ENCODE measurements at places on chromosomes 16 and 17.

GRCh38 chr16:4651827-4652226, 27.2 kb downstream of the MGRN1 start:
- DNase-seq, result no peak

GRCh38 chr16:10922328-10923145, 19.7 kb downstream of the DEXI start:
- no peak for DNase-seq

DNA sequence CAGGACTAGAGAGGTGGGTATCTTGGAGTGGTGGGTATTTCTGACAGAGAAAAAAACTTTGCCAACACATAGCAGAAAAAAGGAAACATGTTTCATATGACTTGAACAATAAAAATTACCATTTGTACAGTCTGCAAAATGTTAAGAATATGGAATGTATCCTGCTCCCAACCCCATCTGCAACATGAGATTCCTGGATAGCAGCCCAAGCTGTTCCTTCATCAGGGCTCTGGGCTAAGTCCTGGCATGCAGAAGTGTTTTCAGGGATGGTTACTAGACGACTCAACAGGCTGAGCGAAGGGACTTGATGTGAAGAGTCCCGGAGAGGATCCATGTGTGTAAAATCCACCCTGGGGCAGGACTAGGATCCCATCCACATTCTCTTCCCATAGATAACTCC, 121.0 kb upstream of the IRX3 start:
- DNase-seq, result no peak

- no peak for DNase-seq
Observed at GRCh38 chr17:48588074-48588415, 2.0 kb downstream of the HOXB3 start.

DNA sequence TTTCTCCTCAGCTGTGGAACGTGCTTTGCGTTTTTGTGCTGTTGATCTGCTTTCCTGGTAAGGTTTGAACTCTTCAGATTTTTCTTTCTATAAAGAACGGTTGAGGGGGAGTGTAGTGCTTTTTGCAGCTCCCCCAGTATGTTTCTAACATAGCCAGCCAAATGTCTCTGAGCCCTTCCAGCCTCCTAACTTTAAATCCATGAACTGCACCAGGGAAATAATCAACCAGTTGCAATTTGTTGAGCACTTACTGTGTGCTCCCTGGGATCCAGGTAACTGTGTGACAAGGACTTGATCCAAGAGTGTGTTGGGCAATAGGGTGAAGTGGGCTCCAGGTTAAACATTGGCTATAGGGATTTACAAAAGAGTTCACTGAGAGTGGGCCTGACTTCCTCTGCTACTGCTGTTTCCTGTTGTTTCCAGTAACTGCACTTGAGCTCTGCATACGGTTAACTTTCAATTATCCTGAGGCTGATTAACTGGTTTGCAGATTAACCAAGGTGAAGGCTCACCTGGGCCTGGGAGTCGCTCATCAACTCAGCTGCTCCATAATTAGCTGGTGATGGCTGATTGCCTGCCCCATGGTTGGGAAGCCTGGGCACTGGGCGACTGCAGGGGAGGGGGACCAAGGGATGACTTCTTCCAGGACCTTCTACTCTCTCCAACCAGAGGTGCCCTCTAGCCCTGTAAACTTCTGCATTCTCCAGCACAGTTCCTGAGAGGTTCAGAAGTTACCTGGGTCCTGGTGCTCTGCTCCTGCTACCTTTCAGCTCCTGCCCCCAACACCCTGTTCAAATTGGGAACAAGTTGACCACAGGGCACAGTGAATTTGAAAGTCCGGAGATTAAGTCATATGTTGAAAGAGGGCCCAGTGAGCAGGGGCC, 19.5 kb downstream of the HLF start:
- DNase-seq, result no peak

DNA sequence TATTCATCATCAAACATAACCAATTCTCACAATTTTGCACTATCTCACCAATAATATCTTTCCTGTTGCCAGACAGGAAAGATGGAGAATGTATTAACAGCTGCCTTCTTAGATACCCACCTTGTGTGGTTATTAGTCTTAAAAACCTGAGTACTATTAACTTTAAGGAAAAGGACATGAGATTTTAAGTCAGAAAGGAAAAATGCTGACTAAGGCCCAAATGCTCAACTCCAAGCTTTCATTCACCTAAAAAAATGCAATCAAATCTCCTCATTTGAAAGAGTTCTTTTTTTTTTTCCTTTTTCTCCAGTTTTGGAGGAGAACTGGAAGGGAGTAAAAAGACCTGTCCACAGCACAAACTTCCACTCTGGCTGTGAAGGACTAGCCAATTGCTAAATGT, 61.3 kb upstream of the PHOSPHO1 start:
- no peak for DNase-seq

DNA sequence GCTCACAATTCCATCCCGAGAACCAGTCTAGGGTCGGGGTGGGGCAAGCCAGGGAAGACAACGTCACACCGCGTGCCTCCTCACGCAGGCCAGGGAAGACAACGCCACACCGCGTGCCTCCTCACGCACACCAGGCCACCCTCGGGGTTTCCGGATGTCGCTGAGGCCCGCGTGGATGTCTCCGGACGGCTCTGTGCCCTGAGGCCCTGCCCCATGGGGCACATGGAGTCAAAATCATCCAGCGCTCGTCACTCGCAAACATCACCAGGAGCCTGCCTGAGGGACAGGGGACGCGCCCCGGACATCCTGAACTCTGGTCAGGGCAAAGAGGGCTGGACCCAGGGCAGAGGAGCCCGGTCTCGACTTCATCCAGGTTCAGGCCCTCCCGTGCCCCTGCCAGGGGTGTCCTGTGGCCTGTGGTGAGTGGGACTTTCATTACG, 3.7 kb downstream of the TMEM204 start:
- DNase-seq, result no peak

DNA sequence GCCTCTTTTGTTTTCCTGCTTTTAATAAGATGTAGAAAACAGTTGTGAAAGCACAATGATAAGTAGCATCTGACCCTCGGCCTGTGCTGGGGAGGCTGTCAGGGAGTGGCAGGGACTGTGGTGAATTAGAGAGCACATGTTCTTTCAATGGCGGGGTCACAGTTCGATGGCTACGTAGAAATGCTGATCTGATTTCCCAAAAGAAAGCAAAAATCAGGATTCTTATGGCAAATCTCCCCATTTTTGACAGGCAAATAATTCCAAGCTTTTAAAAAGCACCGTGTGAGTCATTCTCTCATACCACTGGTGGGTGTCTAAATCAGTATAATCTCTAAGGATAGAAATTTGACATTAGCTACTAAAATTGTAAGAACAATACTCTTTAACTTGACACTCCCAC, 4.2 kb upstream of the MAPK7 start:
- no peak for DNase-seq

DNA sequence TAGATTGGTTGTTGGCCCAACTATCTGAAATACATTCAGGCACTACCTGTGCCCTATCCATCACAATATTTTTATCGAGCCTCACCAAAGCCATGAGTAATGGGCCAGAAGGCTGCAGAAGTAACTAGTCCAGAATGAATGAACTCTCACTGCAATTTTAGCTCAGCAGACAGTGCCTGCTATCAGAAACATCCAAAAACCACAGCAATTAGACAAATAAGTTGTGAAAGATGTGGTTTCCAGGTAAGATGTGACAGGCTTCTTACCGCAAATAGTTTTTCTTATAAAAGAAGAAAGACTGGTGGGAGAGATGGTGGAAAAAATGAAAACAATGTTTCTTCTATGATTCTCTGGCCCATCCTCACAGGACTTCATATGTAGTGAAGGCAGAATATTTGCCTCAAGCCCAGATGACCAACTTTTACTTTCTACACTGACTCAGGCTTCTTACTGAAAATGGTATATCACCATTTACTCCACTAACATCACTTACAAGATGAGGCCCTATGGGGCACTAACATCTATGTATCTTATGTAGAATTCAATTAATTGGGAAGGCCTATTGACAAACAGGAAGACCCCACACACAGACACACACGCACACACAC, 9.8 kb upstream of the RFFL start:
- DNase-seq, result no peak

- no peak for DNase-seq
Observed at GRCh38 chr16:31713945-31714902, 159.4 kb upstream of the ZNF267 start.

GRCh38 chr16:84088695-84089395, 27.9 kb downstream of the MBTPS1 start:
- DNase-seq, result no peak

DNA sequence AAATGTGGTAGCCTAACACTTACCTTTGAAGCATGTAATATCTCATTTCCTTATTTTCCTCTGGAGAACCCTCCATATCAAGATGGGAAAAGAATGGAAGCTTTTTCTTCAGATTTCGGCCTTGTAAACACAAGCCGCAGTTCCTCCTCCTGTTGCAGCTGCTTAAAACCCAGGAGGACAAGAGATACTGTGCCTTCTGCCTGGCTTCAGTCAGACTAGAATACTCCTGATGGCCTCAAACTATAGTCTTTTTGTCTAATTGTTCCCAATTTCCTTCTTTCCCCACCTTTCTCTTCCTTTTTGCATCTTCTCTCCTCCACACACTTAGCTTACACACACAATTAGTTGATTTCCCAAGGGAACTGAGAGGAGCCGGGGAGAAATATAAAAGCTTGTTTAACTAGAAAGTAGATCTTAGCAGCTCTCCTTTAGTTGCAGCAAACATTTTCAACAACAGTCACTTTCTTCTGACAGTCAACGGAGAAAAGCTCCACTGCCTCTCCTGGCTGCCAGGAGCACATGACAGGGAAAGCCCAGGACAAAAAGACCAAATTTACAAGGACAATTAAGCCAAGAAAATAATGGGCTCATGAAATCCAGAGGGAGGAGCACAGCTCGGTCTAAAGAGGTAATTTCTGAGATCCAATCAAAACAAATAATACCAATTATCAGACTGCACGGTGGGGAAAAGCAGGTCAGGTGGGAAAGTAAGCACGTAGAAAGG, 76.4 kb upstream of the C17orf78 start:
- DNase-seq, result peak; percentile 13

DNA sequence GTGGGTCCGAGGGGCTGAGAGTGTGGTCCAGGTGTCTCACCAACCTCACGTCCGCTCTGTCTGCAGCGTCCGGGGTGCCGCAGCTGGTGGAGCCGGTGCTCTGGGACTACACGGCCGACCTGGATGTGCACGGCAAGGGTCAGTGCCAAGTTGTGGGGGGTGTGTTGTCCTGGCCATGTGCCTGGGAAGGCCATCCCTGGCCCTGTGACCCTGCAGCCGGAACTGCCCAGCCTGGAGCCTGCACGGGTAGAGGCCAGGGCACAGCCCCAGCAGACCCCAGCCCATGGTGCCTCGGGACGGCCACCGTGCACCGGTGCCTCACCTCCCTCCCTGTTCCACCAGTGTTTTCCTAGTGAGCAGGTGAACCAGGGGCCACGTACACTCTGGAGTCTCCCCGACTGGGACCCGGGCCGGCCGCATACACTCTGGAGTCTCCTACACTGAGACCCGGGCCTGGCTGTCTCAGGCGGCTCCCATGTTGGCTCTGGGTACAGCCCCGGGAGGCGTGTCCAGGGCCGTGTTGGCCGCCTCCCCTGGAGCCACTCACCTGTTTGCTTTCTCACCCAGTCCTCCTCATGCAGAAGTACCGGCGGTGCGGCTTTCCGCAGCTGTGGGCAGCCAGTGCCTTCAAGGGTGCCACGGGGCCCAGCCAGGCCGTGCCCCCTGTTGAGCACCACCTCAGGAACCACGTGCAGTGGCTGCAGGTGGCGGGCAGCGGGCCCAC, 13.8 kb downstream of the CYBC1 start:
- no peak for DNase-seq

- DNase-seq, result no peak
Observed at GRCh38 chr16:22627043-22627442, 116.4 kb downstream of the NPIPB5 start.

DNA sequence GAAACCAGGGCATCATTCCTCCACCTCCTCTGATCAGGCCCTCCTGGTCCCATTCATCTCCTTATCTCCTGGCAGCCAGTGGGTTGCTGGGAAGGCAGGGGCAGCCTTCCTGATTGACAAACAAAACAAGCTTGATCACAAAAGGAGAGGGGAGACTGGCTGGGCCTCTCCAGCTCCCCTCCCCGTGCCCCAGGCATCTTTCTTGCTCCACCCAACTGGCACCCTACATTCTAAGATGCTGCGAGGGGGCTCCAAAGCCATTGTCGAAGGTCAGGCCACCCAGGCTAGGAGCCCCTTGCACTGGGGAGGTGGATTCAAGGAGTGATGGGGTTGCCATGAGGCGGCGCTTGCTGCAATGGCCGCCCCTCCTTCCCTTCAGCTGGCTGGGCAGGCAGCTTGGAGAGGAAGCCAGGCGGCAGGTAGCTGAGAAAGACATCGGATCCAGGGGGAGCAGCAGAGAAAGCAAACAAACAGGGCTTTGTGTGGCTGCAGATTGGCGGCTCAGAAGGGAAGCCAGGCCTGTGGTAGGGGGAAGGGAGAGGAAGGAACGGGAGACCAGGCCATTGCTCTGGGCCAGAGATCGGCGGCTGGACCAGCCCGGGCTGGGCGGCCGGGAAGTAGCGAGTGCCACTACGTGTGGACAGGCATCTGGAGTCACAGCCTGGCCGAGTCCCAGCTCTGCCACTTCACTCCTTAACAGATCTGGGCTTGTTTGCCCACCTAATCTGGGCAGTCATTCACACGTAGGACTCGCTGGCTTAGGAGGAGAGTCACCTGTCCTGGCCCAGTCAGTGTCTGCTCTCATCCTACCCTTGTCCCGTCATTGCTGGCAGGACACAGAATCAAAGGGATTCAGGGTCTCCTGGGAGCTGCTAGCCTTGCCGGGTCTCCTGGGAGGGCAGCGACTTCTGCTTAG, 12.3 kb downstream of the RAI1 start:
- peak; percentile 79 for DNase-seq

DNA sequence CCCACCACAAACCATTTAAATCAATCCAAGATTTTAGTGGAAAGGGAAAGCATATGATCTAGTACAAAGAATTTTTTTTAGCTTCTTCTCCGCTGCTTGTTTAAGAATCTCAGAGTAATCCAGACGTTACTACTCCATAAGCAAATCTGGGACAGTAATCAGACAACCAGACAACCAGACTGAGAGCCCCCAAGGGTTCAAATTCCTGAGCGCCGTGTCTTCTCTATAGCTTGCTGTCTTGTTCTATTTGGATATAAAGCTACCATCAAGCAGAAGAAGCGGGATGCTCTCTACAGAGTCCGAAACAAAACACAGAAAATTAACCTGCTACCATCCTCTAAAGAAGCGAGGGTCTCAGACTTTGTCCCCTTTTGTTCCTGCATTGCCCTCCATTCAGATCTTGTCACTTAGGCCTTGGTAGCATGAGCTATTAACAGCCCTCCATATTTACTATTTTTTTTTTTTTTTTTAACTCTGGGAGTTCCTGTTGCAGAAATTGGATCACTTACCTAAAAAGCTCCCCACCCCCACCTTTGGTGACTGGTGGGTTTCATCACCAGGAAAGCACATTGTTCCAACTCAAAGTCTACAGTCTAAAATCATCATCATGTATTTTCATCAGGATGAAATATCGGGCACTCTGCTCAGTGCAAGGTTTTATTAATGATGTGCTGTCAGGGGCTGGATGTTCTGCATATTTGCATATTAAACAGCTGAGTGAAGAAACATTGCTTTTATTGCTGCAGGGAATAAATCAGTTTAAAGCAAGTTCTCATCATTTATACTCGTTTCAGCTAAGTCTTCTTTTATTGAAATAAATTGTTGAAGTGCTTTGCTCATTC, 576.7 kb downstream of the WWOX start:
- no peak for DNase-seq
